Liver (tissue), 10 donors: ENCODE measurements at places on chromosomes 16 and 17. TPM values are rescaled to one million over a fixed set of nuclear protein-coding genes. Genes with fewer than 3 reads are reported as not detected.

DNA sequence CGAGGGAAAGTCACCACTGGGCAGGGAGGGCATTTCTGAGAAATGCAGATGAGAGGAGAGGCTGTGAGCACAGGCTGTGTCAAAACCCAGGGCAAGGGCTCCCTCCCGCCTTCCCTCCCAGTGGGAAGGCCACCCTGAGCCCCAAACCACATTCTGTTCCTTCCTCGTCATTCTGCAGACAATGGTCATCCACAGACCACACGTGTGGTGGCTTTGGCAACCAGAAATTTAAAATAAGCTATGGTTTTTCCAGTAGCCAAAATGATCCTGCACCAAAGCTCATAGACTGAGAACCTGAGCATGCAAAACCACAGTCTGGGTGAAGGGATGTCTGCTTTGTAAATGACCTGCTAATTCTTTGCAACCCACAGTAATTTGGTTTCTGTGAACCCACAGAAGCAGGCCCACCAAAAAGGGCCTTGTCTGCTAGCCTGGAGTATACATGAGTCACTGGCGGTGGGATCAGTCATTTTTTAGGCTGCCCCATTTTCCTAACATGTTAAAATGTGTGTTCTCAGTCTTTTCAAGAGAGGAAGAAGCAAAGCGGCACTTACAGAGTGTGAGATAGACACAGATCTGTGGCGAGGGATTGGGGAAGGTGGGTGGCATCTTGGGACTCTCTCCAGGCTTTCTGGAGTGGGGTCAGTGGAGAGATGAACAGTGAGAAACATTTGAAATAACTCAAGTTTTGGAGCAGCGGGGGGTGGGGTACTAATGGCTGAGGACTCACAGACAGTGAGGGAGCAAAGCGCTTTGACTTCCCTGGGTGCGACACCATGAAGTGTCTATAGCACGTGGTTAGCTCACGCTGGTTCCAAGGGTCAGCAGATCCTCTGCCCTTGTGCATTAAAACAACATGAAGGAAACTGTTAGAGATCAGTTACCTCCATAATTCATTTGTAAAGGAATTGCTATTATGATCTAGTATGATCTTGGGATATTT lies 20.5 kb downstream of the GRB7 start:
- no peaks in the 10 kb centered on the region for H3K36me3 ChIP-seq
- H3K27me3 ChIP-seq: no peaks in the 10 kb centered on the region
- H3K4me3 ChIP-seq: no peak overlapping the region
- peaks cover 12% of the 10 kb centered on the region for H3K4me1 ChIP-seq
- no peak for DNase-seq

DNA sequence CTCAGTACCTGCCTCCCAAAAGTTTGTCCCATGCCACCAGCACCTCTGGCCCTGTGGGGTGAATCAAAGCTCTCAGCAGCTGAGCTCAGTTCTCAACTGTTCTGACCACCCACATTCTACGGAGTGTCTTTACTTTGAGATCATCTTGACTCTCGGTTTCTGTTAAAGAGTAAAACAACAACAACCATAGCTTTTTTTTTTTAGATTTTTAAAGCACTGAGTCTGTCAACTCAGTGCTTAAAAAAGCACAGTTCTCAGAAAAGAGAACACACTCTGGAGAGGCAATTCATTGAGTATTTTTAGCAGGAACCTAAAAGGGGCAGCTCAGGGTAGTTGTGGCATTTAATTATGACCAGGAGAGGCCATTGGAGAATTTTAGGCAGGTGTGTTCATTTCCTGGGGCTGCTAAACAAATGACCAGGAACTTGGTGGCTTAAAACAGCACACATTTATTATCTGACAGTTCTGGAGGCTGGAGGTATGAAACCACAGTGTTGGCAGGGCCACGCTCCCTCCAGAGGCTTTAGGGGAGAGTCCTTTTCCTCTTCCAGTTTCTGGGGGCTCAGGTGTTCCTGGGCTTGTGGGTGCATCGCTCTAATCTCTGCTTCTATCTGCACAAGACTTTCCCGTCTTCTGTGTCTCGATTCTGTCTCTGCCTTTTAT lies 6.7 kb upstream of the WFIKKN2 start:
- no peaks in the 10 kb centered on the region for H3K36me3 ChIP-seq
- DNase-seq: no peak
- H3K27me3 ChIP-seq: no peaks in the 10 kb centered on the region
- no peak overlapping the region for H3K27ac ChIP-seq
- peaks cover 5% of the 10 kb centered on the region for H3K4me1 ChIP-seq
- H3K4me3 ChIP-seq: no peak overlapping the region

DNA sequence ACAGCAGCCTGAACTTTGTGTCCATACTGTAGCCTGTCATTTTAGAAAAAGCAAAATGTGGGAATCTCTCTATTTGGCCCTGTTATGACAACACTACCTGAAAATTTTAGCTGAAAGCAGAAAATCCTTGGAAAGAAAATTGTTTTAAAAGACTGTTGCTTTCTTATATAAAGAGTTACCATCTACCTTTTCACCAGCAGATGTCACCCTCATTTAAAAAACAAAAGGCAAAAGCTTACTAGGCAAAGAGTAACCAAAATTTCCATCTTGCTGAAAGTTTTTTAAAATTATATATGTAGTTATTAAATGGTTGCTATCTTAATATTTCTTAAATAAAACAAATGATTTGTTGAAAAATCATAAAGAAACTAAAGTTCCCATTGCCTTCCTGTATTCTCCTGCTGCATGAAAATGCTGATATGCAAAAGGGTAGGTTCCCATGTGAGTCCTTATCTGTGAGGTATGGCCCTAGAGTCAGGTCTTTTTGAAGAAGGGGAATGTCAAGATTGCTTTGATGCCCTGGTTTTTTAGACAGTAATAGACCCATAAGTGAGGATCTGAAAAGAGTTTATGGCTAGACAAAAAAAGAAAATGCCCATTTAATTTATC lies 61.0 kb downstream of the TNRC6C start:
- no peak for DNase-seq
- H3K36me3 ChIP-seq: no peaks in the 10 kb centered on the region
- peaks cover 10% of the 10 kb centered on the region for H3K4me1 ChIP-seq
- H3K27ac ChIP-seq: peak overlapping the region; percentile 62
- no peaks in the 10 kb centered on the region for H3K27me3 ChIP-seq

- no peak overlapping the region for H3K27ac ChIP-seq
- H3K27me3 ChIP-seq: no peaks in the 10 kb centered on the region
- H3K4me1 ChIP-seq: no peaks in the 10 kb centered on the region
- H3K36me3 ChIP-seq: no peaks in the 10 kb centered on the region
- no peak for DNase-seq
Measured at GRCh38 chr17:66734186-66734943, 100.6 kb upstream of the CACNG5 start.

- H3K4me3 ChIP-seq: no peak overlapping the region
- DNase-seq: no peak
- no peak overlapping the region for H3K27ac ChIP-seq
- no peaks in the 10 kb centered on the region for H3K27me3 ChIP-seq
- peaks cover 16% of the 10 kb centered on the region for H3K4me1 ChIP-seq
Measured at GRCh38 chr17:62648956-62649294, 21.5 kb downstream of the MRC2 start.

- no peaks in the 10 kb centered on the region for H3K4me1 ChIP-seq
- peaks cover 9% of the 10 kb centered on the region for H3K27me3 ChIP-seq
- no peak overlapping the region for H3K4me3 ChIP-seq
- no peak overlapping the region for H3K27ac ChIP-seq
- H3K36me3 ChIP-seq: no peaks in the 10 kb centered on the region
- DNase-seq: no peak
Measured at GRCh38 chr17:45749831-45750335, 34.2 kb upstream of the CRHR1 start.

- peak overlapping the region; percentile 22 for H3K4me3 ChIP-seq
- DNase-seq: no peak
- no peaks in the 10 kb centered on the region for H3K4me1 ChIP-seq
- H3K36me3 ChIP-seq: peaks cover 8% of the 10 kb centered on the region
- H3K27ac ChIP-seq: no peak overlapping the region
- peaks cover 2% of the 10 kb centered on the region for H3K27me3 ChIP-seq
Measured at GRCh38 chr17:39209317-39210092, 9.4 kb downstream of the RPL19 start.

DNA sequence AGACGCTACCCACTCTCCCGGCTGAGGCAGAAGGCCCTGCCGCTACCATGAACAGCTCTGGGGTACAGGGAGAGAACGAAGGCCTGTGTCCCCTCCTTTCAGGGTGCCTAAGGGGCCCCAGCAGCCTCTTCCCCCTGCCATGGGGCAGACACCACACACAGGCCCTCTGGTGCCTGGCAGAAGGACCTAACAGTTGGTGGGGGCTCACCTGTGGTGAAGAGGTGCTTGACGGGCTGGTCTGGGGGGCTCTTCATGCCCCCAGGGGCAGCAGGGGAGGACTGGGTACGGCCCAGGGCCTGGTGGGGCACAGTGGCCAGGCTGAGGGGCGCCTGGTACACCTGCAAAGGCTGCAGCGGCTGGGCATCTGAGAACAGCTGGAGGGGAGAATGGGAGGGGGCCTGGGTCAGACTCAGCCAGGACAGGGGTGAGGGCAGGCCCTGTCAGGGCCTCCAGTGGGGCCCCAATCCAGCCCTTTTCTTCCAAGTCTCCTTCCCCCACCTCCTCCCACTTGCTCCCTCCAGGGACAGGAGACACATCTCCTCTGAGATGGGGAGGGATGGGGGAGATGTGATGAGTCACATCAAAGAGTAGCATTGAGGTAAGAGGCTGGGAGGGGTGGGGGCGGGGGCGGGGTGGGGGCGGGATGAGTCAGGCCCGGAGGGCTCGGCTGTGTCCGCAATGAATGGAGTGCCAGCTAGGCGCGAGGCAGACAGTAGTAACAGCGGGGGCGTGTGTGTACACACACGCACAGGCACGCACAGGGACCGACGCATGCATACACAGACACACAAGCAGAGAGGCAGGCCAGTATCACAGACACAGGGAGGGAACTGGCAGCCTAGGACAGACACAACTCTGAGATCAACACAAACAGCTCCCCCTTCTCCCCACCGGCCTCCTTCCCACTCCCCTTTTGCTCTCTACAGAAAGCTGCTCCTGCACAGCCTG lies 16.1 kb downstream of the G6PC3 start:
- no peaks in the 10 kb centered on the region for H3K27me3 ChIP-seq
- H3K4me3 ChIP-seq: no peak overlapping the region
- no peak overlapping the region for H3K27ac ChIP-seq
- DNase-seq: no peak

DNA sequence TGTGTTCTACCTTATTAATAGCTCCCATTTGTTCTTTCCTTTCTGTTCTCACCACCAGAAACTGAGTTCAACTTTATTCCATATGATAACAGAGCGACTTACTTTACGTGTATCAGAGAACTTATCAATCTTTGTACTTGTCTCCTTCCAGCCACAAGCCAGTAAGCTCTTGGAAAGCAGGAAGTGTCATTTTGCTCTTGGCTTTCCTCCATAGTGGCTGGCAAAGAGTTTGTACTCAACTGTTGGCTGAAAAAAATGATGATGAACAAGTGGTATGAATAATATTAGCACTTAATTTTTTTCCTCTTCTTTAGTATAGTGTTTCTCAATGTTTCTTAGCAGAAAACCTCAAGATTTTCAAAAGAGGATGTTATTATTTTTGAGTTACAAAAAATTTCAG lies 182.4 kb upstream of the TOM1L1 start:
- H3K36me3 ChIP-seq: no peaks in the 10 kb centered on the region
- H3K4me1 ChIP-seq: no peaks in the 10 kb centered on the region
- DNase-seq: no peak

GRCh38 chr17:82863383-82863940 lies 23.6 kb upstream of the ZNF750 start:
- no peaks in the 10 kb centered on the region for H3K4me1 ChIP-seq
- no peaks in the 10 kb centered on the region for H3K27me3 ChIP-seq
- no peaks in the 10 kb centered on the region for H3K36me3 ChIP-seq
- no peak overlapping the region for H3K27ac ChIP-seq
- no peak for DNase-seq

DNA sequence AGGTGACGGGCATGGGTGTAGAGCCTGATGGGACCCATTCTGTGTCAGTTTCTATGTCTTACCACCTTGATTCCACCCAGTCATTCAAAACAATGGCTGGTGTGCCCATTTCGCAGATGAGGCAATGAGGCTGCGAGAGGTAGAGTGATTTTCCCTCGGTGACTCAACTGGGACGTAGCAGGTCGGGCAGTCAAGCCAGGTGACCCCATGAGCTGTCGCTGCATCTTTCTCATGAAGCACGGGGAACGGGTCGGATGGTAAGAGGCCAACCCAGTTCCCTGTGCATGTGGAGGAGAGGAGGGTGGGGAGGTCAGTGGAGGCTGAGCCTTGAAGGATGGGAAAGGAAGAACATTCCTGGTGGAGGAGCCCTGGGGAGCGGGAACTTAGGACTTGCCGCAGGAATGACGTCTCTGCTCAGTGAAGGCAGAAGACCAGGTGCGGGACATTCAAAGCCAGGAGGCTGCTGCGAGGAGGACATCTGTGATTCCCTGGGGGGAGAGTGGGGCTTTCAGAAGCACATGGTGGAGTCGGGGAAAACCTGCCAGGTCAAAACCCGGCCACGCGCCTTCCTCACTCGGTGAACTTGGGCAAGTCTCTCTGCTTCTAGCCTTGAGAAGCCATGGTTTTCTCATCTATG lies 1.1 kb downstream of the IL21R start:
- H3K4me1 ChIP-seq: no peaks in the 10 kb centered on the region
- no peaks in the 10 kb centered on the region for H3K27me3 ChIP-seq
- DNase-seq: no peak
- H3K36me3 ChIP-seq: no peaks in the 10 kb centered on the region
- H3K4me3 ChIP-seq: no peak overlapping the region

DNA sequence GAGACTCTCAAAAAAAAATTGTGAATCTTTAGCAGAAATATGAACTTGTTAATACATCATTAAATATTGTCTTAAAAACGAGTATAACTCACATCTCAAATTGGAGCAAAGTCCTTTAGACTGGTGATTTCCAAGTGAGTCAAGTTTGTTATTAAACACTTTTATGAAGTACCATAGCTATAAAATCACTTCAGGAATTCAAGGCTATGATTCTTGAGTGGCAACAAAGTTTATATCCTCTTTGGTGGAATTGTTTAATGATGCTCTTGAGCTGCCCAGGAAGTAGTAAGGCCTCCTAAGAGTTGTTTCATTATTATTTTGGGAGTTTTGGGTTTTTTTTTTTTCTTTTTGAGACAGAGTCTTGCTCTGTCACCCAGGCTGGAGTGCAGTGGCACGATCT lies 16.7 kb upstream of the BLMH start:
- H3K4me1 ChIP-seq: no peaks in the 10 kb centered on the region
- H3K27me3 ChIP-seq: peaks cover 2% of the 10 kb centered on the region
- H3K4me3 ChIP-seq: no peak overlapping the region
- H3K36me3 ChIP-seq: no peaks in the 10 kb centered on the region
- no peak for DNase-seq

DNA sequence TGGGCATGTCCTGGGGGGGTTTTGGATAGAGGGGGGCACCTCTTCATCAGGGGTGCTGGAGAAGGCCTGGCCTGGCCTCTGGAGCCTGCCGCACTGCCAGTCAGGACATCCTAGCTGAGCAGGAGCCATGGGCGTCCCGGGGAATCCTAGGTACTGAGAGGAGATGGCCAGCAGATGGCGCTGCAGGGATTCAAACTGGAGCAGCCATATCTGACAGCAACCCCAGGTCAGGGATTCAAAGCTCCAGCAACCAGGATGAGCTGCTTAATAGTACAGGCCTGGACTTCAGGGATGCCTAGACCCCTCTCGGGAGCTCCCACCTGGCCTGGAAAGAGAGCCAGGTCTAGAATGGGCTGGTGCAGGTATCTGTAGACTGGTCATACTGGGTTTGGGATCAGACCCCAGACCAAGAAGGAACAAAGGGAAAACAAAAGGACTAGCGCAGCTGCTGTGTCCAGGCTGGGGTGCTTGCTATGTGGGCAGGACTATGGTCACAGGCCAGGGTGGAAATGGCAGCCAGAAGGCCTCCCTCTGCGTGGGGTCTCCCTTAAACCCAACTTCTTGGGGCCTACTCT lies 306.9 kb upstream of the RBFOX1 start:
- H3K36me3 ChIP-seq: no peaks in the 10 kb centered on the region
- no peak overlapping the region for H3K27ac ChIP-seq
- no peaks in the 10 kb centered on the region for H3K4me1 ChIP-seq
- DNase-seq: peak; percentile 72
- no peak overlapping the region for H3K4me3 ChIP-seq

Gene NEUROD2
- total RNA-seq: not detected

Gene ARHGDIG
- total RNA-seq: 0.08 TPM

Gene ATAD5
- total RNA-seq: 10.6 TPM
